CD4-positive, alpha-beta memory T cell (primary cell): ENCODE measurements at places on chromosomes 11 and 22.

- DNase-seq, result no peak
Observed at GRCh38 chr11:46267930-46268329, 9.5 kb upstream of the CREB3L1 start.

DNA sequence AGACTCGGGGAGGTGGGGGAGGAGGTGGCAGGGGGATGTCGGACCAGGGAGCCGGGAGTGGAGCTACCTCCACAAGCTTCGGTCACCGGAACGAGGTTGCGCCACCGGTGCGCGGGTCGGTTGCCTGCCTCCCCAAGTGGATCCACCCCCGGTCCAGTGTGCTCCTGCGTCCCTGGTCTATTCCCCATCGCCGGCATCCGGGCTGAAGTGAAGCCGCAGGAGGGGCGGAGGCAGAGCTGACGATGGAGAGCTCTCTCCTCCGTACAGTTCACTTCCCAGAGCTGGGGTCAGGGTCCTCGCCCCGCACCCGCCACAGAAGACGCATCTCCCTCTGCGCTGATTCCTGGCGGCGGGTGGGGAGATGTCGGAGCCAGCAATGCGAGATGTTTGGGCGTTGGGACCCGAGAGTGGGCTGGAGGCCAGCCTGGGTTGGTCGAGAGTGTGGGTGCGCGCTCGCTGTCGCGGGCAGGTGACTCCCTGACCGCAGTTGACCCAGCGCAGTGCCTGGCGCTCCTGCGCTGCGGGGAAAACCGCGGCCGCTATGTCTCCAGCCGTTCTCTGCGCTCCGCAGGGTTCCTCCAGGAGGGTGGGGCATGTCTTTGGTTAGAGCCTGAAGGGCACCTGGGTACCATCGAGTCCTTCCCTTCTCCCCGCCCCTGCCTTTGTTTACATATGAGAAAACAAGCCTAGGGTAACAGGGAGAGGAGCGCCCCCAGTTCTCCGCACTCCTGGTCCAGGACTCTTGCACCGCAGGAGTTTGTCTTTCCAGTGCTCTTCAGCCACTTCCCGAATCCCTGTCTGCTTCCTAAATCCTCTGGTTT lies 1.7 kb downstream of the C11orf96 start:
- no peak for DNase-seq

DNA sequence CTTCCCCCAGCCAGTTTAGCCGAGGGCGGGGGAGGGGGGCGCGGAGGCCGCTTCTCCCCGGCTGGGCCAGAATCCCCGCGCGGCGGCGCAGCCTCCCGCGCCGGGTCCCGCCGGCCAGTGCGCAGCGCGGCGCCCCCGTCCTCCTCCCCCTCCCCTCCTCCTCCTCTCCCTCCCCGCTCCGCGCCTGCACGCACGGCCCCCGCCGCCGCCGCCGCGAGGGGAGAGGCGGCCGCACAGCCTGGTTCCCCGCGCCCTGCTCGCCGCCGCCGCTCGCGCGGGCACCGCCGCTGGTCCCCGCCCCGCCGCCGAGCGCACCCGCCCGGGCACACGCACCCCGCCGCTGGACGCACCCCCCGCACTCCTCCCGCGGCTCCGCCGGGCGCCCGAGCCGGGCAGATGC lies at the start of gene FLRT1:
Gene FLRT1 (plus strand): TSS at position 356 of the 400 bp plus-strand sequence. CDS start 80,337 bp downstream, outside the sequence.
- no peak for DNase-seq

DNA sequence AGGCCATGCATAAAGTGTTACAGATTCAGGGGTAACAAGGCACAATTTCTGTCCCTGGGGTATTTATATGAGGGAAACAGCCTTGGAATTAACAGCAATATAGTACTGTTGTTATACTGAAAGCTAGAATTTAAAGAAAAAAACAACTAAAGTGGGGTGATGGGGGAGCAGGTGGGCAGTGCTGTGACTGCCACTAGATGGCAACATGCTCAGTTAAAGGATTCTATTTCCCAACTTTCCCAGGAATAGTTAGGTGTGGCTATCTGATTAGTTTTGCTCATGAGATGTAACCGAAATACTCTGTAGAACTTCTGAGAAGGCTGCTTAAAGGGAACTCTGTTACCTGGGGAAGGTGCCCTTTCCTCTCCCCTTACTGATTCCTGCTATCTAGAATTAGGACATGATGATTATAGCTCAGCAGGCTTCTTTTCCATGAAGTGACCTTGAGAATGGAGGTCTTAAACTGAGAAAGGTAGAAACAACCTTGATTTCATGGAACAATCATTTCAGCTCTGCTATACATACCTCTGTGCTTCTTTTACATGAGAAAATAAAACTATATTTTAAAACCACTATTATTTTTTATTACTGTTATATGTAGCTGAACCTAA lies 102.6 kb downstream of the RELT start:
- no peak for DNase-seq

- DNase-seq, result no peak
Observed at GRCh38 chr11:100800202-100800601, 113.1 kb downstream of the ARHGAP42 start.

GRCh38 chr11:129861702-129862522 lies 33.5 kb downstream of the NFRKB start:
- DNase-seq, result no peak

GRCh38 chr22:20069331-20070042 lies 10.6 kb upstream of the DGCR8 start:
- DNase-seq, result no peak

DNA sequence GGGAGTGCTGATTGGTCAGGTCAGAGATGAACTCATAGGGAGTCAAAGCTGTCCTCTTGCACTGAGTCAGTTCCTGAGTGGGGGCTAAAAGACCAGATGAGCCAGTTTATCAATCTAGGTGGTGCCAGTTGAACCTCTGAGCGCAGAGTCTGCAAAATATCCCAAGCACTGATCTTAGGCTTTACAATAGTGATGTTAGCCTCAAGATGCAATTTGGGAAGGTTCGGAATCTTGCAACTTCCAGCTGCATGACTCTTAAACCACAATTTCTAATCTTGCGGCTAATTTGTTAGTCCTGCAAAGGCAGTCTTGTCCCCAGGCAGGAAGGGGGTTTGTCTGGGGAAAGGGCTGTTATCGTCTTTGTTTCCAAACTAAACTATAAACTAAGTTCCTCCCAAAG lies 92.3 kb upstream of the PARVA start:
- no peak for DNase-seq

- DNase-seq, result no peak
Observed at GRCh38 chr11:18019650-18020049, 6.8 kb upstream of the SERGEF start.

GRCh38 chr11:78714539-78714938 lies 139.9 kb upstream of the NARS2 start:
- no peak for DNase-seq

DNA sequence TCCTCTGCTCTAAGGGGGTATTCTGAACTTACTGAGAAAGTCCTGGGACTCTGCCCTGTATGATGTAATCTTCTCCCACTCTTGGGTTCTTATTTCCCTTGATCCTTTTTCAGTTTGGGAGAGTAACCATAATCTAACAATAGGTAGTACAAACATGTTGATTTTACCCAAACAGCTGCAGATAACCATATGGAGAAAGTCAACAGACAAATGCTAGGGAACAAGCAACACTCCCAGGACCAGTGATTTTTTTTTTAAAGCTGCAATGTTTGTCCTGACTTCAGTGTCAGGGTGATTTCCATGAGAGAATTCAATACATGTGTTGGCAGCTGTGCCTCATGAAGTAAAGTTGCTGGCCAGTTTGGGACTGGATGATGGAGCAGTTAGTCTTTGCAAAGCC lies 156.5 kb downstream of the FCHSD2 start:
- no peak for DNase-seq

DNA sequence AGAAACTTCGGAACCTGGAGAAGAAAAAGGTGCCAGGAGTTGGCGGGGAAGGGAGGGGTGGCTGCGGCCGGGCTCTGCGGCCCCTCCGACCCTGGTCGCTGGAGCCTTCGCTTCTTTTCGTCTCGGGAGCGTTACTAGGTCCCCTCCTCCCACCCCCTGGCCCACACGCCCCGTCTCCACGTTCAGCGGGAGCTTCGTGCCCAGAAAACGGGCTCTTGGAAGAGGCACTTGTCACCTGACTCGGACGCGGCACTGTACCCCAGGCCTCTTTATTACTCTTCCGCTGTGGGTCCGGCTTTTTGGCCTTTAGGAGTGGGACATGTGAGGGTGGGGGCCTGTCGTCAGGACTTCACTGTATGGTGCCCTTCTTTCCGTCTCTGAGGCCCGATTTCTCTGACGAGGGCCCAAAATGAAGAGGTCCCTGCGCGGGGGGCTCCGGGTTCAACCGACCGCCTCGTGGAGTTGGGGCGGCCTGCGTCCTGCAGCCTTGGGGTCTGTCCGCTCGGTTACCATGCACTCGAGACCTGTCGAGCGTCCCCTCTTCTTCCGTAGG lies 1.2 kb downstream of the CAPRIN1 start:
- no peak for DNase-seq

DNA sequence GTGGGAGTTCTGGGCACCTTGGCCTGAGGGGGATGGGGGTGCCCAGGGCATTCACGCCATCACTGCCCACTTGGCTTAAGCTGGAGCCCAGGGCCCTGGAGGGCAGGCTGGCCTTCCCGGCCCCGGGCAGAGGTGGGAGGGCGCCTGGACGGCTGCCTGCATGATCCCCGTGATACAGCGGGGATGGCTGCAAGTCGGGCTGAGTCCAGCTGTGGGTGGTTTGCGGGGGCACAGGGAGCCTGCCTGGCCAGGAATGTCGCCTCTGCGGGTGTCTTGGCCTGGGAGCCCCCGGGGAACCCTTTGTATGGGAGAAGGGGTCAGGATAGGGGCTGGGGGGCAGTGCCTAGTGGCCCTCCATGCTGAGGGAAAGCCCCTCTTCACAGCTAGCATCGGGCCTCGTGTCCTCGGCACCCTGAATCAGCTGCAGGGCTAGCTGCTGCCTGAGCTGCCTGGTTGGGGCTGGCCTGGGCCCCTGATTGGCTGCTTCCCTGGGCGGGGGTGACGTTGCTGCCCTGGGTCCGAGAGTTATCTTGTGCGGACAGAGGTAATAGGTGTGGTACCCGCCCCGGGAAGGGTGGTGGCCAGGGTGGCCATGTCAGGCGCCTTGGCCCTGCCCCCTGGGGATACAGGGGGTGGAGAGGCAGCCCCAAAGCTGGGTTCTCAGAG lies 8.3 kb downstream of the BRSK2 start:
- DNase-seq, result no peak

DNA sequence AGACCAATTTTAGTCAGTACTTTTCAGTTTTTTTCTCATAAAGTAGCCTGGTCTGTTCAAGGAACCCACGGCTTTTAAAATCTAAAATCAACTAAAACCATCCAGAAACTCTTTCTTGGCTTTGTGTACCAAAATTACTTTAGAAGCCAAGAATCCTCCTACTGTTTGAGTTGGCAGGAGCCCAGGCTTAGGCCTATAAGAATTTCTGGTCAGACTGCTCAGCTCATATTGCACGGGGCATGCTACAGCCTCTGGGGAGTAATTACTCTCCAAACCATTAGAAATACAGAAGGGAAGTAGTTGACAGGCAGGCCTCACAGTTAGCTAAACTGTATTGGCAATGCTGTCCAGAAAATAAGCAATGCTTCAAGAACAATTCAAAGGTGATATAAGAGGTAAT lies 1862.9 kb upstream of the RAG2 start:
- DNase-seq, result no peak

GRCh38 chr11:47571357-47571729 lies 5.9 kb downstream of the PTPMT1 start:
- no peak for DNase-seq

GRCh38 chr22:41177040-41177621 lies 28.0 kb upstream of the L3MBTL2 start:
- no peak for DNase-seq

DNA sequence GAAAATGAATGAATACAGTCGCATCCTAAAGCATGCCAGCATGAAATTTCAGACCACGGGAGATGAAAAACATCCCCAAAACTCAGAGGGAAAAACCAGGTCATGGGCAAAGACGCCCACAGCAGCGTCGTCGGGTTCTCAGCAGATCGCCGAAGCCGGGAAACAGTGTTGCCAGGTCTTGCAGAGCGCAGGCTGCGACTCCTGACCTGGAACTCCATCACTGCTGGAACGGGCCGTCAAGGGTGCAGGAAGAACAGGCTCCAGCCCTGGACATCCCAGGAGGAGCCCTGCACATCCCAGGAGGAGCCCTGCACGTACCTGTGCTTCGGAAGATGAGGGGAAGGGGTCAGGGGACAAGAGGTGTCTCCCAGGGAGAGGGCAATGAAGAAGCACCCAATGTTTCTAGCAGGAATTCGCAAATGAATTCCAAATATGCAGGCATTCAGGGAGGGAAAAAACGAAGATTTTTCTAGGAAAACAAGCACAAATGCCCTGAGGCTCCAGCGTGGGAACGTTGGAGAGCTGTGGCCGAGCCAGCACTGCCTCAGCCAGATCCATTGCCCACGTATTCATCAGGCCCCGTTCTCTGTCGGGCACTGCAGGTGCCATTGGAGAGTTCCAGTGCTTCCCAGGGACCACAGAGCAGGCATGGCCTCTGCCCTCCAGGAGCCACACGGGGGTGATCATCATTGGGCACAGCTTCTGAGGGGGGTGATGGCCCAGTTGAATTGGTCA lies 1110.4 kb downstream of the BRD1 start:
- DNase-seq, result no peak

- no peak for DNase-seq
Observed at GRCh38 chr22:30704978-30705377, 10.3 kb downstream of the OSBP2 start.

DNA sequence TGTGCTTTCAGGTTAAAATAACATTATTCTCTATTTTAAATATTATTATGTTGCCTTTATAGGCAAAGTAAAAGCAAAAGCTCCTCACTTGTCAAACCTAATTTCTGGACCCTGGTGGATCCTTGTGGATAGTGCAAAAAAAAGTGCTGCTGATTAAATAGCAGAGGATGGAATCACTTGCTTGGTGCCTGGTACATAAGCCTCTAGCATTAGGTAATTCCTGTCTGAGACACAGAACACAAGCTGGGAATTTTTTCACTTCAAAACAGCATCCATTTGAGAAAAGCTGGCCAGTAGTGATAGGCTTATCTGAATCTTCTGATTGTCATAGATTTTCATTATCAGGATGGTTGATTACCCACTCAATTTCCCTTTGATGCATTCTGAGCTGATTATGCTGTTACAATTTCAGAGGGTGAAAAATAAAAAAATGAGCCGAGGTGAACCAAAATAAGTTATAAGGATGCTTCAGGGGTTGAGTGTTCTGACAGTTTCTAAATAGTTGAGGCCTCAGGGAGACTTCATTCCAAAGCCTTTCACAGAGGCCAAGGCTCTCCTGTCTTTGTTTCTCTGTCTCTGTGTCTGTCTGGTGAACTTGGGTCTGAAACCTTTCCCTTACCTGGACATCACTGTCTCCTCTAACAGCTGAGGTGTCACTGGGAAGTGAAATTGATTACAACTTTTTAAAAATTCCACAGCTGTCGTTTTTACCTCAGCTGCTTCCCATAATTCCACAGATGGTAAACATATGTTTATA lies 242.9 kb downstream of the NELL1 start:
- DNase-seq, result no peak

GRCh38 chr22:20479612-20480196 lies 15.9 kb downstream of the KLHL22 start:
- DNase-seq, result no peak

DNA sequence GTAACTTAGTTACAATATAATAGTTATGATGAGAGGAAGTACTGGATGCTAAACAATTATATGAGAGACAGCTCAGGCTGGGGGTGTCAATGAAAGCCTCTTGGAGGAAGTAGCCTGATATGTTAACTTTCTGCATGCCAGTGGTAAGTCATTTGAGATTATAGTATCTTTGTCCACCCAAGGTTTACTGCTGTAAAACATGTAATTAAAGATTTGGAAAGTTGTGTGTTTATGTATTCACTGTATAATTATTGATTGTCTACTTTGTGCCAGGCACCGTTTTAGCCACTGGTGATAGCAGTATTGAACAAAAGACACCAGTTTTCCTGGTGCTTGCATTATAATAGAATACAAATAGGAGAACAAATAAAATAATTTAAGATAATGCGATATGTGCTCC lies 624 bp upstream of the DNAJB7 start:
- DNase-seq, result no peak

GRCh38 chr11:61297746-61298145 lies 2.6 kb upstream of the VWCE start:
- no peak for DNase-seq
